ENCODE measurements at places on chromosomes 3 and 15.
A peak's percentile ranks its signal among the peaks of the same experiment; 100 is the strongest.

GRCh38 chr3:26621906-26622620 is 509 bp upstream of the LRRC3B start:
- peak; percentile 35 for DNase-seq

DNA sequence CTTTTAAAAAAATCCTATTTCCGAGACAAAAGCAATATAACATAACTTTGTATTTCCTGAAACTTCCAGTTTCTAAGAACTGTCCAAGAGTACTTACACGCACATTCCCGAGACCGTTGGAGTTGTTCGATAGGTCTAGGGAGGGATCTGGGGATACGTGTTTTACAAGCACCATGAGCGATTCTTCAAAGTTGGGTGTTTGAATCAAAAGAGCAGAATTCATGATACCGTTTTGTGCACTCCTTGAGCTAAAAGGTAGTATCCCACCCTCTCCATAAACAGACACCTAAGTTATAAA is 700 bp upstream of the EDEM1 start:
- no peak for DNase-seq

- DNase-seq = no peak
Measured at GRCh38 chr15:51255533-51255932, 82.9 kb downstream of the CYP19A1 start.

GRCh38 chr3:8320711-8321458 is 180.7 kb upstream of the LMCD1 start:
- DNase-seq = no peak

GRCh38 chr15:85350395-85350794 is 30.0 kb upstream of the AKAP13 start:
- DNase-seq = no peak

GRCh38 chr3:31225923-31226322 is 306.8 kb upstream of the STT3B start:
- DNase-seq = no peak

- no peak for DNase-seq
Measured at GRCh38 chr3:112445839-112446238, 53.4 kb downstream of the BTLA start.

- no peak for DNase-seq
Measured at GRCh38 chr15:66278056-66278455, 15.3 kb upstream of the DIS3L start.

DNA sequence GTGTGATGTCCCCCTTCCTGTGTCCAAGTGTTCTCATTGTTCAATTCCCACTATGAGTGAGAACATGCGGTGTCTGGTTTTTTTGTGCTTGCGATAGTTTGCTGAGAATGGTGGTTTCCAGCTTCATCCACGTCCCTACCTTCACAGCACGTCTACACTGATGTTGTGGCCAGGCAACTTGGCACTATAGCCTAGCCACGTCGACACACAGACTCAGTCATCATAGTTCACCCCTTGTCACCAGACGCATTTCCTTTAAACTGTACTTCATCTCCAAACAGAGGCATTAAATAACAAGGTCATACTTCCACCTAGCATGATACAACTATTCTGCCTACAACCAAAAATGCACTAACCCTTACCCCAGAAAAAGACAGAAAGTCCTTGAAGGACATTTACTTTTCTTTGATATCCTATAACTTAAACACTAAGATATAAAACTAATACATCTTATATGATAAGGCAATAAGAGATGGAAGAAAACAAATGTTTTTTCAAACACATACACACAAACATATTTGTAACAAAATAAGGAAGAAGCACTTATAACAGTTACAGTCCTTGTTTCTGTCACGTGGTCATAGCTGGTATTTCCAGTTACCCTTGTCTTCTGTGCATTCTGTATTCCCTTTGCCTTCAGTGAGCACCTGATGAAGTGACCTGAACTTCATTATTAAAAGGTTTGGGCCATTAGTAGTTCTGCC is 121.4 kb downstream of the KLF13 start:
- no peak for DNase-seq

DNA sequence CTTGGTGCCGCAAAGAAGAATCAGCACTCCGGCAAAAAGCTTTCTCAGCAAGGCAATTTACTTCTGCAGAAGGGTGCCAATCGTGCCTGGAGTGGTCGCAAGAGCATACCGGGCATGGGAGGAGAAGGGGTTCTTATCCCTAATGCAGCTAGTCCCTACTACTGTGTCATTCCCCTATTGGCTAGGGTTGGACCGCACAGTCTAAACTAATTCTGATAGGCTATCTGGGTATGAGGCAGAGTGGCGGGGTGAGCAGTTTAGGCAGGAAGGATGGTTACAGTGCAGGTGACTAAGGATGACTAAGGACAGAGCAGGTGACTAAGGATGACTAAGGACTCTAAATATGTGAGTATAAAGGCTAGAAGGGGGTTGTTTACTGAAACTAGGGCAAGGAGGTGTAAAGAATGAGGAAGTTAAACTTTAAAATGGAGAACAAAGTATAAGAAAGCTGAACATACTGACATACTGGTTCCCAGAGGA is 52.9 kb downstream of the PGBD4 start:
- no peak for DNase-seq

DNA sequence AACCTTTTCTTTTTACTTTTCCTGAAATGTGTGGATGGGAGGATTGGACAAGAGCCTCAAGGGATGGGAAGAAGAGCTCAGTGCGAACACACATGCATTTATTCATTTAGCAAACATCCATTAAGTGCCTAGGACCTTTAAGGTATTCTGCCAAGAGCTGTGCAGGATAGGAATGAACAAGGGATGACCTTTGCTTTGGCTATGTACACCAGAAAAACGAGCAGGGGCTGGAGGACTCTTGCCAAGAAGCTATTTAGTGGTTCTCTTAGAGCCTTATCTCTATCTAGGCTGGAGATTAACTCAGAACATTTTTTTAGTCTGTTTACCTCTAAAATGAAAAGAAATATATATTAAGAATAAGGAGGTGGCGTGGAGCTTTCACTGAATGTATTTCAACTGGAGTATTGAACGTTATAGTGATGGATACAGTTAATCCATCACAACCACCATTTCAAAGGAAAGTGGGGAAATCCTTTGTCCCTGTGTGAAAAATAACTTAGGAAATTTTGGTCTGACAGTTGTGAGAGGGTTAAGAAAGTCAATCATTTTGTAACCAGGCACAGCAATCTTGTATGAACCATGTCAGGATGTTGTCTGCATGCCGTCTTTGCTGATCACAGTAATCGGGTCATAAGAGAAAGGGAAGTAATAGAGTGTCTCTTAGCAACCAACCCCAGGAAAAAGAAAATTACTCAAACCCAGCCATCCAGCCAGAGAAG is 279.0 kb downstream of the LPP start:
- no peak for DNase-seq

GRCh38 chr3:177424521-177424920 is 227.2 kb upstream of the TBL1XR1 start:
- no peak for DNase-seq

DNA sequence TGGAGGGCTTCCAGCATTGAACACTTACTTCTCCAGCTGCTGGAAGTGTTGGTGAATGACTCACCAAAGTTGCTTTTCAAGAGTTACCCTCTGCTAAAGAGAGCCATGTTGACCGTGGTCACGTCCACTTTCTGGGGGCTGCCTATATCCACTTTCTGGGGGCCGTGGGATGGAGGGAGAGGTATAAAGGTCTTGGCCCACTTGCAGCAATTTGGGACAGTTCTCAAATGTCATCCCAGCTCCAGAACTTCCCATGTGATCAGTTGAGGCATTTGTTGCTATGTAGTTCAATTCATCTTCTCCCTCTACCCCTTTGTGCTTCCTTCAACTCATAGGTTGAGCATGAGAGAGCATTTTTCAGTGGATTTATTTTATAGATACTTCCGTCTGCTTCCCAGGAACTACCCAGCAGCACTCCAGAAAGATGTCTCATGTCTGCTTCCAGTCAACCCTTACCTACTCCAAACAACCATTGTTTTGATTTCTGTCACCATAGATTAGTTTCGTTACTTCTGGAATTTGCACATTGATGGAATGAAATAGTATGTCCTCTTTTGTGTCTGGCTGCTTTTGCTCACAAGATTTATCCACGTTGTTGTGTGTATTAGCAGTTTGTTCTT is 130.6 kb downstream of the TCF12 start:
- no peak for DNase-seq

DNA sequence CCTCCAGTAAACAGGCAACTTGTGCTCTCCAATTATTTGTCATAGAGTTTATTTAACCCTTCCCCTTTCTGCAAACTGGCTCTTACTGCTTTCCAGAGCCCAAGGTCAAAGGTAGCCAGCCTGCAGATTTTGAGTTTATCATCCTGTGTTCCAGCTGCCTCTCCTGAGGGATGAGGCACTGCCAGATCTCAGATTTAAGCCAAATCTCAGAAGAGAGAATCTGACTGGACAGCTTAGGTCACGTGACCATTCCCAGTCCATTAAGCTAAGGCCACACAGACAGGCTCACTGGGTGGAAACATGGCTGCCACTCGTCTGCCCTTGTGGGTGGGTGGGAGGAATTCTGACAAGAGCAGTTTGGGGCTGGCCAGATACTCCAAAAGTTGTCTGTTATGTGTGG is 8.6 kb upstream of the SIAH2 start:
- DNase-seq = no peak

- no peak for DNase-seq
Measured at GRCh38 chr3:174186377-174186989, 672.7 kb upstream of the NAALADL2 start.

- no peak for DNase-seq
Measured at GRCh38 chr15:34084086-34084485, 17.6 kb downstream of the EMC7 start.

DNA sequence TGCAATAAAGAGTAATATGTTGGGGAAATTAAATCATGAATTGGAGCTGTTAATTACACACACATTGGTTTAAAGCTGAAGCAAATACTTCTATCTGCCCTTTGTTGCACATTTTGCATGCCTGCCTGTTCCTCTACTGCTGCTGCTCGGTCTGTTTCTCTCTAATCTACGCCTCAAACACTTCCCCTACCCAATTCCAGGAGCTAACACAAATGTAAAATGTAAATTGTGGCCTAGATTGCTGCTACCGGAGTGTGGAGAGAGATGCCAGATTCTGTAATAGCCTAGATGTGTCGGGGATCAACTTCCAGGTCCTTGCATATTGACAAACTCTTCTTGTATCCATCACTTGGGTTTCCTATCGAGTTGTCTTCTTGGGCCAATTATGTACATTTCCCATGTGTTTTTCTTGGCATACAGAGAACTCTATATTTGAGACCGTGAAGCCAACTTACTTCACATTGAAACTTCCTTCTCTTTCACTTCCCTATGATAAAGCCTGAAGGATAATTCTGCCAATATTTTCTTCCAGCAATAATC is 450.4 kb upstream of the NR2F2 start:
- DNase-seq = no peak

- DNase-seq = no peak
Measured at GRCh38 chr3:12891985-12892839, 50.8 kb upstream of the RPL32 start.

- no peak for DNase-seq
Measured at GRCh38 chr3:6806991-6807390, 53.9 kb upstream of the GRM7 start.

- DNase-seq = no peak
Measured at GRCh38 chr15:100134586-100134985, 207.2 kb downstream of the ADAMTS17 start.

- DNase-seq = no peak
Measured at GRCh38 chr3:112806903-112807302, 39.8 kb downstream of the CD200R1L start.

- no peak for DNase-seq
Measured at GRCh38 chr3:59808446-59808845, 758.6 kb upstream of the CFAP20DC start.

DNA sequence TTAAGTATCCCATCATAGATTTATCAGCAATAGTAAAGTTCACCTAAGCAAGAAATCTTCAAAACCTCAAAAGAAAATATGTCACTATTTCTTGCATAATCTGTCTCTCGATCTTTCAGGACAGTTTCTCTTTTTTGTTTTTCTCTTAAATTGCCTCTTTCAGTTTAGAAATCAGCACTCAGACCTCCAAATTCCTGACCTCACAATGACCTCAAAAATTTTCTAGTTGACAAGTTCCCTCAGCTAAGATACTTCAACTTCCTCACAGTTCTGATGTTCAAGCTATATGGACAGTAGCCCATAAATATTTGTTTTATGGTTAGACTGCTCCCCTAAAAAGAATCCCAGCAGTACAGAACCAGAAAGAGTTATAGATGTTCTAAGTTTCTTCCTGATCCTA is 24.1 kb downstream of the SLC24A5 start:
- DNase-seq = no peak

DNA sequence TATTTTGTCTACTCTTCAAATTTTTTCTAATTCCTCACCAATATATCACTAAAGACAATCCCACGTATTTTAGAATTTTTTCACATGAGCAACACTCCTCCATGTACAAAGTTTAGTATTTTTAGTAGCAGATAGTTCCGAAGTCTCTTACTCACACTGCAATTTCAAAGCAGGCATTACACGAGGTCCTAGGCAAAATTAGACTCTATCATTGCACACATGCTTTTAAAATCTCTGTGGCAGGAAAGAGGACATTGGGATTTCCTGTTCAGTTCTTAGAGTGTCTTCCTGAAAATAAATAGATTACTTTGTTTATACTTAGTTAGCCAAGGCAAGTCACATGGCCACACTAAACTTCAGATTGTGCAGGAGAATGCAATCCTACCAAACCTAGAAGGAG is 847.7 kb downstream of the ROBO2 start:
- no peak for DNase-seq

DNA sequence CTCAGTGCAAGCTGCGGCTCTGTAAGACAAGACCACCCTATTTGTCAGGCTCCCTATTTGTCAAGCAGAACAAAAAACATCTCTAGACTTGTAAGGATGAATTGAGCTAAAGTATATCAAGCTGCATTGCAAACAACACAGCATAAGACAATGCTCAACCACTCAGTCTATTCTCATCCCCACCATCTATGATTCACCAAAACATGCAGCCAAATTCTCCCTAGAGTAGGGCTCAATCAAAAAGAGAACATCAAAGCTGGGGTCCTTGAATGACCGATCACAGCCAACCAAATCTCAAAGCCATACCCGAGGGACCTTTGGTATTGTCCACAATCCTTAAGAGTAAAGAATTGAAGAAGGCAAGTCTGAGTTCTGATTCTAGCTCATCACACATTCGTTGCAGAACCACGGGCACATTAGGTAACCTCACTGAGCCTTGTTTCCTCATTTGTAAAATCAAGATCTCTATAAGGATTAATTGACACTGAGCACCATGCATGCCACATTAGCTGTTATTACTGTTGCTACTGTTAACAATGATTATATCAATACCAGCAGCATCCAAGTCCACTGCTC is 31.2 kb downstream of the RFTN1 start:
- no peak for DNase-seq
